Lower lobe of right lung (tissue), 2 donors: ENCODE measurements at places on chromosomes 11 and 22. TPM values are rescaled to one million over a fixed set of nuclear protein-coding genes. Genes with fewer than 3 reads are reported as not detected.
A peak's percentile ranks its signal among the peaks of the same experiment; 100 is the strongest.

- H3K36me3 ChIP-seq, result no peaks in the 10 kb centered on the region
- H3K4me1 ChIP-seq, result no peaks in the 10 kb centered on the region
- no peak for DNase-seq
- no peak overlapping the region for H3K27ac ChIP-seq
- no peaks in the 10 kb centered on the region for H3K27me3 ChIP-seq
These were observed 296.2 kb downstream of the CNTN5 start for GRCh38 chr11:99316776-99317520.

CREB3L1 gene
- total RNA-seq, result 40.5 TPM

DLG2 gene
- total RNA-seq, result 7.2 TPM

SAA4 gene
- 0.62 TPM for total RNA-seq

GRCh38 chr22:23773483-23774113 is 949 bp downstream of the MMP11 start:
- H3K27ac ChIP-seq, result no peak overlapping the region
- H3K36me3 ChIP-seq, result no peaks in the 10 kb centered on the region
- peaks cover 42% of the 10 kb centered on the region for H3K4me1 ChIP-seq
- H3K27me3 ChIP-seq, result no peaks in the 10 kb centered on the region
- DNase-seq, result no peak
- peak overlapping the region; percentile 55 for H3K4me3 ChIP-seq

MALAT1 gene
- 11,612 TPM for total RNA-seq
